ENCODE measurements at places on chromosomes 5 and 9. TPM values are rescaled to one million over a fixed set of nuclear protein-coding genes. Genes with fewer than 3 reads are reported as not detected.

- DNase-seq: no peak
These were observed 300.7 kb downstream of the MLLT3 start for GRCh38 chr9:20321423-20322082.

DNA sequence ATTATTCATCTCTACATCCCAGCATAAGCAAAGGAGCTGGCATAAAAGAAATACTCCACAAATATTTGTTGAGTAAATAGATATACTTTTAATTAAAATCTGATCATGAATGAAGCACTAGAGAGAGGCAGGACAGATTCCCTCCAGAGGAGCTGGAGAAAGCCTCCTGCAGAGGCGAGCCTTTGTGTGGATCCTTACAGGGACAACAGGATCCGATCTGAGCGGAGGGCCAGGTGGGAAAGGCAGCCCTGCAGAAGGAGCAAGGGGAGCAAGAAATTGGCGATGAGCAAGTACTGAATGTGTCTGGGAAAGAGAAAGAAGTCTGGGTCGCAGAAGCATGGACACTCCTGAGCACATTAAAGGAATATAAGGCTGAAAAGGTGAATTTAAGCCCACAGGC, 69.4 kb downstream of the EBF1 start:
- no peak for DNase-seq

GRCh38 chr5:122287101-122287500, 24.9 kb upstream of the SNCAIP start:
- no peak for DNase-seq

DNA sequence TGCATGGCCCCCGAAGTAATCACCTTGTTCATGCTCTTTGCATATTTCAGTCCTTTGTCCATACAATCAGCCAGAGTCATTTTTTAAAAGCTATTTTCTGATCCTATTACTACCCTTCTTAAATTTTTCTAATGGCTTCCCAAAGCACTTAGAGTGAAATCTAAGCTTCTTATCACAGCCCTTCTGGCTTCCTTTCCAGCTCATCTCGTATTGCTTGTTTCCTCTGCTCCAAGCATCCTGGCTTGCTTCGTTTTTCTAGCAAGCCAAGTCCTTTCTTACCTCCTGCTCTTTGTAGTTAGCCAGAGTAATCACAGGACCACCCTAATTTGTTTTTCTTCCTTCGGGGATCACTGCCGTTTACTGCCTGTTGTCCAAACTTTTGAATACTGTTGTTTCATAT, 453.3 kb downstream of the KIF4B start:
- DNase-seq: no peak

- DNase-seq: peak; percentile 94
These were observed 500 bp upstream of the GNAQ start for GRCh38 chr9:78031893-78032729.

DNA sequence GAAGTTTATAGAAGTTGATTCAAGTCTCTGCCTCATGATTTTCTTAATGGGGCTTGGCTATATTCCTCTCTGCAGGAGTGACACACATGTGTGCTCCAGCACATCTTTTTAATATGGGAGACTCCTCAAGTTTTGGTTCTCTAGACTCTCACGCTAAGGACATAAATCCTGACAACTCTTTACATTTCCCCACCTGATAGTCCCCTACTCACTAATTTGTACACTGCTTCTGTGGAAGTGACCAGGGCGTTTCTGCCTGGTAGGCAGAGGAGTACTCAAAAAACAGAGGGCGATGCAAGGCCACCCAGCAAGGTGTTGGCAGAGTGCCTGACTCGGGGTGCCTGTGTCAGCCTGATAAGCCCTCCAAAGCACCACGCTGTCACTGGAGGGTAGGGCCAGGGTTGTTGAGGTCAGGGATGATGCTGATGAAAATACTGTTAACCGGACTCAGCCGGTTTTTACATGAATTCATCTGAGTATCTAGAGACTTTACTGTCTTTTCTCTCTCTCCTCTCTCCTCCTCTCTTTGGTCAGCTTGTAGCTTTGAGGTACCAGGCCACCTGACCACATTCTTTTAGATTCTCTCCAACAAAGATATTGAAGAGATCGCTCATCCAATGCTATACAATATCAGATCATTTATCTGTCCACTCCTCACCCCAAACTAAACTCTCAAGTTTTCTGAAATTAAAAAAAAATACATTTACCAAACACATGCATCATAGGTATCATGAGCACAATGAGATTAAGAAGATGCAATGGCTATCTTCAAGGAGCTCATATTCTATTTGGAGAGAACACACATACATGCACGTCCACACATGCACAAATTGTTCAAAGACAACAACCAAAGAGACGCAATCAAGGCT, 205.2 kb downstream of the PIK3R1 start:
- peak; percentile 66 for DNase-seq

- DNase-seq: no peak
These were observed 638.9 kb downstream of the RAB3C start for GRCh38 chr5:59221769-59222168.

DNA sequence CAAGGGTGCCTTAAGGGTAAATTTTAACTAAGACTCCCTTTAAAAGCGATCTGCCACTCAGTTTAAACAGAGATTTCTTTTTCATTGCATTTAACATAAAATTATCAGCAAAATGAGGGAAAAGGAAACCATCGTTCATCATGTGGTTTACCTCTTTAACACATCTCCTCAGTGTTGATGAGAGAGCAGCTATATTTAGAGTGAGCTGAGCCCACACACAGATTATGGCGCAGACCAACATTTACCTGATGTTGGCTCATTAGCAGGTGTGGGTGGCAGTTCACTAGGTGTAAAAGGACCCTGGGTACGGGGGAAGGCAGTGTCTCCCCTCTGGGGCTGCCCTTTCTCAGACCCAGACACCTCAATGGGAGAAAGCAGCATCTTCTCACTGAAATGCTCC, 149.8 kb downstream of the ENTREP1 start:
- no peak for DNase-seq

GRCh38 chr5:74187757-74188156, 452.8 kb downstream of the ENC1 start:
- no peak for DNase-seq

DNA sequence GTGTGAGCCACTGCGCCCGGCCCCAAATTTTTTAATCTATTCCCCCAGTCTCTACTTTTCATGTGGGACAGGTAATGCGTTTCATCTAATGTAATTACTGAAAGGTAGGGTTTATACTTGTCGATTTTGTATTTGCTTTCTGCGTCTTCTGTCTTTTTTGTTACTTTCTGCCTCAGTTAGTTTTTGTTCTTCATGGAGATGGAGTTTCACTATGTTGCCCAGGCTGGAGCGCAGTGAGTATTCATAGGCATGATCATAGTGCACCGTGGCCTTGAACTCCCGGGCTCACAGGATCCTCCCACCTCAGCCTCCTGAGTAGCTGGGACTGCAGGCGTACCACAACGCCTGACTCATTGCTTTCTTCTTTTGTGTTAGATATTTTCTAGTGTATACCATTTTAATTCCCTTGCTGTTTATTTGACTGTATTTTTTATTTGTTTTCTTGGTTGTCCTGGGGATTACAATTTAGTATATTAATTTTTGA, 23.4 kb downstream of the EHMT1 start:
- DNase-seq: no peak

GRCh38 chr9:13002740-13003139, 227.9 kb downstream of the LURAP1L start:
- DNase-seq: no peak

GRCh38 chr9:13786131-13786530, 506.6 kb upstream of the MPDZ start:
- no peak for DNase-seq

DNA sequence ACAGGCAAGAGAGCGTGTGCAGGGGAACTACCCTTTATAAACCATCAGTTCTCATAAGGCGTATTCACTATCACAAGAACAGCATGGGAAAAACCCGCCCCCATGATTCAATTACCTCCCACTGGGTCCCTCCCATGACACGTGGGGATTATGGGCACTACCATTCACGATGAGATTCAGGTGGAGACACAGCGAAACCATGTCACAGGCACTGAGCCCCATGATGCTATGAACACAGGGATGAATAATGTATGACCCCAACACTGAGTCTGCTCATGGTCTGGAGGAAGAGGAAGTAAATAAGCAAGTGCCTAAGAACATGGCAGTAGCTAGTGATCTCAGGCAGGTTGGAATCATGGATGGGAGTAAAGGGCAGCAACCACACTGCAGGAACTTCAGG, 281.0 kb upstream of the ZNF462 start:
- DNase-seq: no peak

DNA sequence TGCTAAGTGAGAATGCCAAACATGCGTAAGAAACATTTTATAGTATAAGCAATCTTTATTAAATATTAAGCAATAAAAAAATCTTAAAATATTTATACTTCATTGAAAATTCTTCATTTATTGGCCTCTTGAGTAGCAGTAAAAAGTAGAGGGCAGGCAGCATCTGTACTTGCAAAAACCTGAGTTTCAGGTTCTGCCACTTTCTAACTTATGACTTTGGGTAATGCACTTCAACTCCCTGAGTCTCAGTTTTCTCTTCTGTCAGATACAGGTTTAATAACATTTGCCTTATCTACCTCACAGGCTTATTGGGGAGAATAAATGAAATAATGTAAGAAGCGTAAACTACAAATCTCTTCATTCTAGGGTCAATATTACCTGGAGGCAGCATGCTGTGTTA, 19.8 kb upstream of the MCTP1 start:
- DNase-seq: no peak

- no peak for DNase-seq
These were observed 15.3 kb upstream of the SLC27A6 start for GRCh38 chr5:128949847-128950546.

GRCh38 chr5:135230251-135230925, 168.6 kb downstream of the MACROH2A1 start:
- peak; percentile 88 for DNase-seq

DNA sequence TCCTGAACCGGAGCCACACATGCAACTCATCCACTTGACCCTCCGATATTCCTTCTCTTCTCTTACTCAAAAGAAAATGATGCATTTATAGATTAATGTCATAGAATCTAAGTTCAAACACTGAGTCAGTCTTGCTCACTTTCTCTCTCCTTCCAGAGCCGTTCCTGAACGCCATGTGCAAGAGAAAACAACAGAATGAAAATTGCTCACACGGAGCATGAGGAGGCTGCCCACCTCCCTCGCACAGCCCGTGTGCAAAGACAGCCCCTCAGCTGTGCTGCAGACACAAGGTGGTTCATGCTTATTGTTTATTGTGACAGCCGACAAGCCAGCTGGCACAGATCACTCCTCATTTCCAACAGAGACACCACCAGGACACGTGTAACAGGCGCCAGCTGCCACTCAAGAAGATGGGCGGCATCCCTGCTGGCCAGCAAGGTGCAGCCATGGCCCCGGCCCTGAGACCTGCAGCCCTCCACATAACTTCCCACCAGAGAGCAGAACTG, 290.8 kb downstream of the GLIS3 start:
- DNase-seq: no peak

DNA sequence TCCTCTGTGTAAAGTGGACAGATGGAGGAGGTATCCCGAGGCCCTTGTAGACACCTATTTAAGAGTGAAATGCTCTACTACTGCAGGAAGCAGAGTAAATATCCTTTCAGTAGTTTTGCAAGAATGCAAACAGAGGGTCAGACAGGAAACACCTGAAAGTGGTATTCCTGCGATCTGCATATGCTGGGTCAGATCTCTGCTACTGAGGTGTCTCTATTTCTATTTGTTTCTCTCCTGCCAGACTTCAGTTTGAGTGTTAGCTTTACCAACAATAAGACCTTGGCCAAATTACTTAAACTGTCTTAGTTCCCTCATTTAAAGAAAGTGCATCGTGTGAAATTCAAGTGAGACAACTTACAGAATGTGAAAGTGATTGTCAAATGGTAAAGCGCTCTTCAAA, 47.6 kb downstream of the JAKMIP2 start:
- DNase-seq: no peak

DNA sequence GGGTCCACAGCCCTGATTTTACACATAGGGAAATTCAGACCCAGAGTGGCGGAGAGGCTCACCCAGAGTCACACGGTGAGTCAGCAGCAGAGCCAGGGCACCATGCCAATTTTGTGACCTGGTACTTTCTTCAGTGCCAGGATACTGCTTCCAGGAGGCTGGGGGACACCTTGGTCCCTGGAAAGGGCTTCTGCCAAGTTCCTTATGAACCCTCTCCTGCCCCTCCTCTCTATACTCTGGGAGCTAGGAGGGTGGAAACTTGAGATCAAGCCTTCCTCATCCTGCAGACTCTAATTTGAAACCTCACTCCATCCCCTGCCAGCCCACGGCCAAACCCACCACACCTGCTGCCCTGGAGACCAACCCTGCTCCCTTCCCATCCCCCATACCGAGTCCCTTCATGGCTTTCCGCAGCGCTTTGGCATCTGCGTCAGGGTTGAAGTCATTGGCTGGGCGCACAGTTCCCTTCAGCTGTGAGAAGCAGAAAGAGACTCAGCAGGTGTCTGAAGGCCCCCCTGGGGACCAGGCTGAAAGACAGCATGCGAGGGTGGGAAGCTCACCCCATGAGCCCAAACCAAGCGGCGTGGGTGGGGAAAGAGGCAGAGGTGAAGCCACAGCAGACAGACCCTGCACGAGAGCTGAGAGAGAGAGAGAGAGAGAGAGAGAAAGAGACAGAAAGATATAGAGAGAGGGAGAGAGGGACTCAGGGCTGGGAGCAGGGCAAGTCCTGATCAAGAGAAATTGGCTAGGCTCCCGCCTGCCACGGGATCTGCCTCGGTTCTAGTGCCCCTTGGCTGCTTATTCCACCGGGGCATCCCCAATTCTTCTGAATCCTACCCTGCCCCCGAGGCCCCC, 33.5 kb downstream of the ANXA6 start:
- DNase-seq: peak; percentile 88

DNA sequence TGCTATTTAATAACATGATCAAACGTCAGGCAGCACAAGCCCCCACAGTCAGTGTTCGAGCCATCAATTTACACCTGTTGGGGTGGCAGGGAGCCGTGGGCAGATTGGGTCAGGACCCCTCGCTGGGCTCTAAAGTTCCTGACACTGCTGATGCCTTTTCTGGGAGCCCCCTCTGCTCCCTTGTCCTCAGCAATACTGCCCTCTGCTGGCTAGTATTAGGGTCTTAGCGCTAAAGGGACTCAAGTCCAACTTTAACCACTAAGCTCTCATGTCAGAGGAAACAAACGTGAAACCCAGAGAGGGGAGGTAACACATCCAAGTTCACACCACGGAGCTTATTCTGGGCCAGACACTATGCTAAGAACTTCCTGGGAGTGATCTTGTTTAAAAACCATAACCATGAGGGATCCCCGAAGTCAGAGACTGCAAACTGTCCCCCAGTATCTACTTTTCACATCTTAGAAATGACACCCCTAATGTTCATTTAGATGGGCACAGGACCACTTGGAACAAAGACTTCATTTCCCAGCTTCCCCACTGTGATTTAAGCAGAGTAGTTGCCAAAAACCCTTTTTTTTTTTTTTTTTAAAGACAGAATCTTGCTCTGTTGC, 20.4 kb downstream of the ANKS6 start:
- no peak for DNase-seq

SPINK6 gene
- not detected for total RNA-seq

HK3 gene
- 2.2 TPM for total RNA-seq

SPOCK1 gene
- 34.9 TPM for total RNA-seq

MED7 gene
- total RNA-seq: 11.3 TPM

REXO4 gene
- total RNA-seq: 23.8 TPM

SLC6A7 gene
- total RNA-seq: not detected

MARCHF3 gene
- 9.3 TPM for total RNA-seq

TXNDC8 gene
- total RNA-seq: not detected

GPX8 gene
- 1.9 TPM for total RNA-seq

SPATA31C1 gene
- not detected for total RNA-seq

JAKMIP2 gene
- 0.02 TPM for total RNA-seq

C9orf153 gene
- 0.13 TPM for total RNA-seq

RELL2 gene
- total RNA-seq: not detected

PCDHGA7 gene
- 2.2 TPM for total RNA-seq
